ENCODE measurements at places on chromosomes 11 and 22. TPM values are rescaled to one million over a fixed set of nuclear protein-coding genes. Genes with fewer than 3 reads are reported as not detected.

- no peaks in the 10 kb centered on the region for H3K36me3 ChIP-seq
- H3K27ac ChIP-seq, result no peak overlapping the region
- DNase-seq, result no peak
- no peaks in the 10 kb centered on the region for H3K4me1 ChIP-seq
- no peaks in the 10 kb centered on the region for H3K27me3 ChIP-seq
- H3K4me3 ChIP-seq, result no peak overlapping the region
Observed at GRCh38 chr11:77580712-77581337, 8.9 kb upstream of the AQP11 start.

DNA sequence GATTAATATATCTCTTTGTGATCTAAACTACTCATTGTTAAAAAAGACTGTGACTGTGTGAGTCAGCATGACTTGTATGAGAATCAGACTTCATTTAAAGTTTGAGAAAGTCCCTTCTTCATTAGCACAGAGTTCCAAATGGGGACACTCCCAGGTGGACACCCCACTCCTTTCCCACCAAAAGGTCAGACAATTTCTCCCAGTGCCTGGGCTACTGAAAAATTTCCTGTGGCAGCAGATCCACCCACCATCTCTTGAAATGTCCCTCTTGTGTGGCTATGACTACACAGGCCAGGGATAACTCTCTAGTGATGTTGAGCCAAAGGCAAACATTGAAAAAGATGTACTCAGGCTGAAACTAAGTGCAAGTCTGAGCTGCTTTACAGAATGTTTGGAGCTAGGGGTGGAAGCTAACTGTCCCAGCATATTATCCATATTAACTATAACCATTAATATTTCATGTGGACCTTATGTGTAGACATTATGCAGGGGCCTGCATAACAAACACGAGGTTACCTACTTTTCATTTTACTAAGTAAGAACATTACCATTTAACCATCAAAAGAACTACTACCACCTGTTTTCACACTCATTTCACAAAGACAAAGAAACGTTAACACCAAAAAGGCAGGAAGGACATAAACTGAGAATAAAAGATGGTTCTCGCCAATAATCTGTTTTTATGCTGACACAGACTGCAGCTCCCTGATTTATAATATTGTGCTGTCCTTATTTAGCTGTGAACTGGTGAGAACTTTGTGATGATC is 44.8 kb downstream of the MMP20 start:
- H3K27me3 ChIP-seq, result no peaks in the 10 kb centered on the region
- H3K4me1 ChIP-seq, result peaks cover 3% of the 10 kb centered on the region
- H3K4me3 ChIP-seq, result no peak overlapping the region
- no peak overlapping the region for H3K27ac ChIP-seq

DNA sequence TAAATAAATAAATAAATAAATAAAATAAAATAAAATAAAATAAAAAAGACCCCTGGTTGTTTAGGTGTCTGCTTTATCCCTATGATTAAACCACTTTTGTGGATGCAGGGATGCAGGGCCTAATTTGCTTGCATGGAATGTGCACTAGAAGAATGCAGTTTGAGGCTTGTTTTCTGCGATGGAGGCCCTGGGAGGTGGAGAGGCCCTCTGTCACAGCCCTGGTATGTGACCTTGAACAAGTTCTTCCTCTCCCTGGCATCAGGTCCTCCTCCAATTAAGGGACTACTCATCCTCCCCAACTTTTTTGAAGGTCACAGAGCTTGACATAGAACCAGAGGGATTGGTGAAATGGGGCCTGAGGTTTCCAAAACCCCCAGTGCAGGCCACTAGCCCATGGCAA is 22.7 kb downstream of the KCNJ4 start:
- no peak overlapping the region for H3K27ac ChIP-seq
- H3K36me3 ChIP-seq, result no peaks in the 10 kb centered on the region
- DNase-seq, result no peak
- H3K4me3 ChIP-seq, result no peak overlapping the region
- H3K27me3 ChIP-seq, result no peaks in the 10 kb centered on the region
- H3K4me1 ChIP-seq, result no peaks in the 10 kb centered on the region

Gene TMPRSS6
- 1.1 TPM for total RNA-seq

- no peak for DNase-seq
- peaks cover 19% of the 10 kb centered on the region for H3K4me1 ChIP-seq
- no peaks in the 10 kb centered on the region for H3K36me3 ChIP-seq
- no peaks in the 10 kb centered on the region for H3K27me3 ChIP-seq
- no peak overlapping the region for H3K27ac ChIP-seq
Observed at GRCh38 chr11:282630-283360, 4.6 kb downstream of the NLRP6 start.

GRCh38 chr11:122398167-122398566 is 257.4 kb upstream of the UBASH3B start:
- no peak overlapping the region for H3K27ac ChIP-seq
- peaks cover 2% of the 10 kb centered on the region for H3K27me3 ChIP-seq
- H3K36me3 ChIP-seq, result no peaks in the 10 kb centered on the region
- no peaks in the 10 kb centered on the region for H3K4me1 ChIP-seq

DNA sequence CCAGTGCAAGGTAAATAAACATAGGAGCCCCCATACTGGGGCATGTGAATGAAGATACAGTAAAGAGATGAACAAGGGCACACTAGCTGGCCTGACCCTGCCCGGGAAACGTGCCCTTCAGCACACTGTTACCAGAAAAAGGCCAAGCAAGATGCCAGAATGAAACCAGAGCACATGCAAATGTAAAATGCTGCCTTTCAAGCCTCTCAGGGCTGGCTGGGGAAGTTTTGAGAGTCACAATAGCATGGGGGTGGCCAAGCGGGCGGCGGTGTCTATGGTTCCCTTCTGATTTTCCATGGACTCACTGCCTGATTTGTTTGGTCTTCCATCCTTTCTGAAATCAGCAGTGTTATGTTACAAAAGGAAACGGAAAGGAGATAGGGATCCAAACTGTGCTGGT is 18.9 kb upstream of the SUSD2 start:
- peaks cover 6% of the 10 kb centered on the region for H3K4me1 ChIP-seq
- H3K36me3 ChIP-seq, result peaks cover 10% of the 10 kb centered on the region
- H3K4me3 ChIP-seq, result no peak overlapping the region
- H3K27me3 ChIP-seq, result no peaks in the 10 kb centered on the region

Gene PRG3
- not detected for total RNA-seq

Gene TRIM64
- not detected for total RNA-seq

GRCh38 chr11:10694486-10695239 is 1.1 kb upstream of the IRAG1 start:
- peaks cover 50% of the 10 kb centered on the region for H3K27me3 ChIP-seq
- H3K4me3 ChIP-seq, result no peak overlapping the region
- no peak for DNase-seq

- H3K36me3 ChIP-seq, result no peaks in the 10 kb centered on the region
- H3K27ac ChIP-seq, result peak overlapping the region; percentile 16
- H3K27me3 ChIP-seq, result peaks cover 36% of the 10 kb centered on the region
- peak; percentile 73 for DNase-seq
- H3K4me3 ChIP-seq, result no peak overlapping the region
Observed at GRCh38 chr22:23069502-23070357, 589 bp upstream of the GNAZ start.

Gene NLRP14
- total RNA-seq, result not detected

GRCh38 chr11:13384908-13385640 is 77.9 kb downstream of the BTBD10 start:
- H3K27ac ChIP-seq, result no peak overlapping the region
- no peak for DNase-seq
- no peak overlapping the region for H3K4me3 ChIP-seq

- no peaks in the 10 kb centered on the region for H3K4me1 ChIP-seq
- no peak overlapping the region for H3K27ac ChIP-seq
- no peak overlapping the region for H3K4me3 ChIP-seq
- H3K36me3 ChIP-seq, result no peaks in the 10 kb centered on the region
Observed at GRCh38 chr11:122646549-122647340, 8.8 kb upstream of the UBASH3B start.

GRCh38 chr11:47788181-47788580 is 21.0 kb upstream of the FNBP4 start:
- H3K27ac ChIP-seq, result no peak overlapping the region
- H3K4me3 ChIP-seq, result no peak overlapping the region
- no peaks in the 10 kb centered on the region for H3K4me1 ChIP-seq
- DNase-seq, result no peak
- no peaks in the 10 kb centered on the region for H3K27me3 ChIP-seq

GRCh38 chr11:62324731-62325556 is 12.3 kb upstream of the ASRGL1 start:
- no peaks in the 10 kb centered on the region for H3K4me1 ChIP-seq
- no peaks in the 10 kb centered on the region for H3K36me3 ChIP-seq
- peaks cover 24% of the 10 kb centered on the region for H3K27me3 ChIP-seq
- no peak overlapping the region for H3K4me3 ChIP-seq
- H3K27ac ChIP-seq, result no peak overlapping the region

DNA sequence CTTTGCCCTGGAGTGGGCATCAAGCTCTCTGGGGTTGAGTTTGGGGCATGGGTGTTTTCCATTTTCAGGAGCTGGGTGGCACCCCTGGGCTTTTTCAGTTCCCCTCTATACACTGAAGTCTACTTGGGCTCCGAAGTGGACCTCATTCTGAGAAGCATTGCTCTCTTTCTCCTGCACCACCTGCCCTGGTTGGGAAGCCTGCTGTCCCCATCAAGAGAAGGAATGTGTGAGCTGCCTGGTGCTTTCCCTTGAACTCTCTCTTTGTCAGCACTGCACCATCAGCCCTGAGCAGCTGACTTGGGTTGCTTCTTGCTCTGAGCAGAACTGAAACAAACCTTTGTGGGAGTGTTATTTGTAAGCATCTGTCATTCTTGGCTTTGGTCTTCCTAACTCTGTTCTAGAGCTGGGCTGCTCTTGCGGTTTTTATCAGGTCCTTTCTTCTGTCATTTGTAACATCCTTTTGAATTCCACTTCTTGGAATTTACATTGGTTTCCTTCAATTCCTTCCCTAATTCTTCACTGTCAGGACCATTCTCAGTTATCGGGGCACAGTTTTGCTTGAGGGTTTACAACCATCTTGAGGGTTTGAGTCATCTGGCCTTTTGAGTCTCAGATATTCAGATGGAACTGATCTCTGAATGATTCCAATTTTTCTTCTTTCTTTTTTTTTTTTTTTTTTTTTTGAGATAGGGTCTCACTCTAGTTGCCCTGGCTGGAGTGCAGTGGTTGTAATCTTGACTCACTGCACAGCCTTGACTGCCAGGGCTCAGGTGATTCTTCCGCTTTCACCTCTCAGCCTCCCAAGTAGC is 20.5 kb downstream of the UBE2L3 start:
- no peak for DNase-seq
- no peaks in the 10 kb centered on the region for H3K27me3 ChIP-seq
- H3K27ac ChIP-seq, result no peak overlapping the region
- peaks cover 59% of the 10 kb centered on the region for H3K4me1 ChIP-seq
